Right ventricle myocardium inferior (tissue), 1 donor: ENCODE measurements at places on chromosomes 13 and 19. TPM values are rescaled to one million over a fixed set of nuclear protein-coding genes. Genes with fewer than 3 reads are reported as not detected.
A peak's percentile ranks its signal among the peaks of the same experiment; 100 is the strongest.

- no peak for DNase-seq
Observed at GRCh38 chr13:35157143-35157755, 215.2 kb downstream of the NBEA start.

DNA sequence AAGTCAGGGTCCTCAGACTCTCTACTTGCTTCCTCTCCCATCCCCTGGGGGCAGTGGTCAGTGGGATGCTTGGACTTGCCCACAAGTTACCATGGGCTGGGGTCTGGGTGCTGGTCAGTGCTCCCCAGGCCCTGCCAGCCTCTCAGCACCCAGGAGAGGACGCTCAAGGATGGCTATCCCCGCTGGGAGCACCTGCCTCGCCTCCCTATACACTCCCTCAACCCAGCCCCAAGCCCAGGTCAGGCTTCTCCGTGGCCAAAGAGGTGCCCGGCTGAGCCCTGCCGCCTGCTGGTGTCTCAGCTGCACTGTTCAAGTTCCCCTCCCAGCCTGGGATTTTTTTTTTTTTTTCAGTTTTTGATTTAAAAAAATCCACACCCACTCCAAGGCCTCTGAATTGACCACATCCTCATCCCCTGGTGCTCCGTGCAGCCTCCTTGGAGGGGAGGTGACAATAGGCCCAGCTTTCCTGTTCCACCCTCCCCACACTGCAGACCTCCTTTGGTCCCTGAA, 10.8 kb downstream of the F2RL3 start:
- no peak for DNase-seq

DNA sequence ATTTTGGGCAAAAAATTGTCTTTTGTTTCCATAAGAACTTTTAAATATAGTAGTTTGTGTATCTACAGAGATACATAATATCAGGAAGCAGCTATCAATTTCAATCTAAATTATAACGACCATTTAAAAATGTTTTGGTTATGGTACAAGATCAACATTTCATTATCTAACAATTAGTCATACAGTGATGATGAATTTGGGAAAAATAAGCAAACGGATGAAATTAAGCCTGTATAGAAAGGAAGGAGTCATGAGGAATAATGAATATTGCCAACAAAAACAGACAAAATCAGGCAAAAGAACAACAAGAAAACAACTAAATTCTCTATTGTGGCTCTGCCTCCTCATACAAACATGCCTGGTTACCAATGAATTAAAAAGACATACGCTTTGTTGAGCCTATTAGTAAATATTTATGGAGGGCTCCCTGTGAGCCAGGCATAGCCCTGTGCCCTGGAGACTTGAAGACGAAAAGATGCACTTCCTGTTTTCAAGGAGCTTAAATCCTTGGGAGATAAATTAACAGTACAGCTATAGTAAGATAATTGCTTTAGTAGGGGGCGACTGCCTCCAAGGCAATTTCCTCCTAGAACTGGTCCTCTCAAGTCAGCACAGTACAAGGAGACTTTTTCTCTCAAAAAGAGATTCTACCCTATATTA, 73.0 kb downstream of the NALCN start:
- DNase-seq: no peak

GRCh38 chr19:6997679-6998445, 23.4 kb downstream of the MBD3L2B start:
- DNase-seq: no peak

DNA sequence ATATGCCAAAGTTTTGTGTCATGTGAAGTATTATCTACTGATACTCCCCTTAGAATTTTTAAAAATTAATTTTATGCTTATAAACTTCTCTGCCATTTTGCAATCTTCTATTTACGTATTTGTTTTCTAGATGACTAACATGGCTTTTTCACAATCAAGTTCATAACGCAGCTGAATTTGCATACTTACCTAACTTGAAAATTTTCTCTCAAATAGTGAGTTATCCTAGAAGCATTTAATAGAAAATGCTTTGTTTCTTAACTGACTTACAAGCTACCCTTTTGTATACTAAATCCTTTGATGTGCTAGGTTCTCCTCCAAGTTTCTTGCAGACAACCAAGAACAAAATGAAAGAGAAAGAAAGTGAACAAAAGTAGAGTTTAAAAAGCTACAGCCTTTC, 683.5 kb downstream of the LIG4 start:
- DNase-seq: no peak

GRCh38 chr13:19362946-19363510, 181.4 kb upstream of the TUBA3C start:
- no peak for DNase-seq

DNA sequence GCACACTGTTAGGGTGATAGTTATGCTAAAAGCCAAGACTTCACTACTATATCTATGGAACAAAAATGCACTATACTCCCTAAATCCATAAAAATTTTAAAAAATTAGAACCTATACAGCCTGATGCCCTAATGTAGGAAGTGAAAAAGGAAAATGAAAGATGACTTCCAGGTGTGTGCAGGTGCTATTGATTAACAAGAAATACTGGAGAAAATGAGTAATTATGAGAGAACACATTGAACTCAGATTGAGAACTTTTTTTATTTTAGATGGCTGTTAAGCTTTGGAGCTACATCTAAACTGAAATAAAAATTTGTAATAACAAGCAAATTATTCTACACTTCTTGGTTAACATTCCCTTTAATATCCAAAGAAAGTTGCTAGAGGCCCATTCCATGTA, 1015.7 kb downstream of the PCDH9 start:
- no peak for DNase-seq

GRCh38 chr19:10096615-10096963, 5.9 kb downstream of the ANGPTL6 start:
- DNase-seq: peak; percentile 76

DNA sequence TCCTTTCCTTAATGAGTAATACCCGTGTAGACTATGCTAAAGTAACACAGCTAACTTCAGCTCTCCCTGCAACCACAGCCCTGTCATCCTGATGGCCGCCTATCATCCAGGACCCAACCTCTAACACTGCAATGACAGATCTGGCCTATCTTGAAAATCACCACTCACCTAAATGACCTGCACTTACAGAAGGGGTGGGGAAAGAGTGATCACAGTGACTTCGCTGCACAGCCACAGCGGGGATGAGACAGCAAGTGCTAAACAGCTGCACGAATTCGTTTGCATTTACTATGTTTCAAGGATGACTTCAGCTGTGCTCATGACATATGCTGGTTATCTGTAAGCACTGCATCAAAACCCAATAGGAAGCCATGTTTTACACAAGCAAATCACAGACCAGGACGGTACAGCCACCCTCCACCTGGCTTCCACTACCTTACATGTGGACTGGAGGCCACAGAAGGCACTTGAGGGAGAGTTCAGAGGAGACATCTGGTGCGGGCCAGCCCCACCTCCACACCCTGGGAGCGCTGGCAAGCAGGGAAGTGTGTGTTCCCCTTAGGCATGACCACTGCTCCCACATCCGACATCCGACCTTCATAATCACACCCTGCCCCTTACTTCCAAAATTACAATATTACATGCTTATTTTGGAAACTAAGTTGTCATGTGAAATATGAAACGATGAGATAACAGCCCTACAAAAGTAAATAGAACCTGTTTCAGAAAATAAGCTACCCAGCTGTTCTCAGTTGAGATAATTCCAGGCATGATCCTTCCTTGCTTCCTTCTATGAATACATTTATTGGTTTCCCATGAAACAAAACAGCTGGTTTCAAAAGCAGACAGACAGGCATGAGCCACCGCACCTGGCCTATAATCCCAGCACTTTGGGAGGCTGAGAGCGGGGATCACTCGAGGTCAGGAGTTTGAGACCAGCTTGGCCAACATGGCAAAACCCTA, 95.7 kb downstream of the STK24 start:
- DNase-seq: no peak

KLK2 gene
- total RNA-seq: not detected

DNA sequence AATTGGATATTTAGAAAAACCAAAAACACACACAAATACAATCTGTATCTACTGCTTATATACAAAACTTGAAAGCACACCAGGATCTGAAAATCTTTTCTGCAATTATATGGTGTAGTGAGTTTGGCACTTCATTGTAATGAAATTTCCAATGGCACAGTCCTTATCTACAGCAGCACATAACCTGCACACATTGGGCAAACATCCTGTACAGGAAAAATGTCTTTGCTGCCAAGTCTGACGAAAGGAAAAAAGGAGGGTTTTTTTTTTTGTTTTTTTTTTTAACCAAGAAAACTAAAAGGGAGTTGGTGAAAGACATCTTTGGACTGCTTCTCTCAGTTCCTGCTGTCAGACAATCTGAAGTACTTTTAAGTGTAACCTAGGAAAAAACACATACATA, 107.8 kb downstream of the FOXO1 start:
- no peak for DNase-seq

GRCh38 chr19:12660980-12661379, 5.6 kb downstream of the MAN2B1 start:
- DNase-seq: peak; percentile 16

GRCh38 chr13:51590971-51591627, 6.8 kb downstream of the WDFY2 start:
- no peak for DNase-seq

- DNase-seq: no peak
Observed at GRCh38 chr13:42110410-42111155, 62.1 kb downstream of the DGKH start.

- DNase-seq: no peak
Observed at GRCh38 chr19:50239921-50240590, 36.6 kb downstream of the MYH14 start.

DNA sequence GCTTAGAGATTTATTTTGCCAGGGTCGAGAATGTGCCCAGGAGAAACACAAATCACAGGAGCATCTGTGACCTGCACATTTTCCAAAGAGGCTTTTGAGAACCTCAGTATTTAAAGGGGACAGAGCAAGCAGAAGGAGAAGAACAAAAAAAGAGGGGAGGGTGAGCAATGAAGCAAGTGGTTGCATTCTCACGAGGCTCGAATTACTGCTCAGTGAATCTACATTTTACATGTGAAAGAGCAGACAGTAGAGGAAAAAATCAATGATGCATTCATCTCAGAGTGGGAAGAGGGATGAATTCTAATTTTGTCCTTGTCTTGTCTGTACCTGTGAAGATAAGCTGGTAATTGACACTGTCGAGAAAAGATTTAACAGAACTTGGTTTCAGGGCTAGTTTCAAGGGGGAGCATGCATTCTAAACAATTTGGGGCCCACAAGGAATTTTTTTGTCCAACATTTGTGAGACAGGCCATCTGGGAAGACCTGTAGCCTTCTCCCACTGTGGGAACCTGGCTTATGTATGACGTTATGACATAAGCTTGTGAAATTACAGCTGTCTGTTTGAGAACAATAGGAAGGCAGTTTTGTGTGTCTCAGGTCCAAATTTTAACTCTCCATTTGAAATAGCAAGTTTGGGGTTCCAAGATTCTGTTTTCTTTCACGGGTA, 855.1 kb downstream of the SLITRK5 start:
- no peak for DNase-seq

DNA sequence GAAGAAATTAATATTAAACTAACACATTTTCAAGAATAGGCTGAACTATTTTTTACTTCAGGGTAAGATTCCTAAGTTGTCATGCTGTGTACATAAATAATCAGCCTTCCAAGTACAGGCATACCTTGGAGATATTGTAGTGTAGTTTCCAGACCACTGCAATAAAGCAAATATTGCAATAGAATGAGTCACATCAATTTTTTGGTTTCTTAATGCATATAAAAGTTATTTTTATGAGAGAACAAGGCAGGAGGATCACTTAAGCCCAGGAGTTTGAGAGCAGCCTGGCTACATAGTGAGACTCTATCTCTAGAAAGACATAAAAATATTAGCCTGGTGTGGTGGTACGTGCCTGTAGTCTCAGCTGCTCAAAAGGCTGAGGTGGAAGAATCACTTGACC, 511.5 kb downstream of the UQCRFS1 start:
- no peak for DNase-seq

DNA sequence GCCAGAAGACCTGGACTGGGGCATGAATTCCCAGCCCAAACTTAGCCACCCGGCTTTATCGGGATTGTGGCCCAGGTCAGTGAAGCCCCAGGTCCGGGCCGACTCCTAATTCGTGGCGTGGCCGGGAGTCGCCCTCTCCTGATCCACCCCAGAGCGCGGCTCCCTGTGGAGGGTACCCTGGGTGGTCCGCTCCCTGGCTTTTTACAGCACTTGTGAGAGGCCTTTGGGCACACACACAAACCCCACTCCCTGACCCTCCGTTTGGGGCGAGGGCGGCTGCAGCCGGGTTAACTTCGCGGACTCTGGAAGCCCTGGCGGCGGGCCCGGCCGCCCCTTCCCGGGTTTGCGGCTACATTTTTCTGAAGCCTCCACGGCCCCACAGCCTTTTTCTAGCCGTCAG, 56.4 kb downstream of the ZNF568 start:
- DNase-seq: peak; percentile 68

DNA sequence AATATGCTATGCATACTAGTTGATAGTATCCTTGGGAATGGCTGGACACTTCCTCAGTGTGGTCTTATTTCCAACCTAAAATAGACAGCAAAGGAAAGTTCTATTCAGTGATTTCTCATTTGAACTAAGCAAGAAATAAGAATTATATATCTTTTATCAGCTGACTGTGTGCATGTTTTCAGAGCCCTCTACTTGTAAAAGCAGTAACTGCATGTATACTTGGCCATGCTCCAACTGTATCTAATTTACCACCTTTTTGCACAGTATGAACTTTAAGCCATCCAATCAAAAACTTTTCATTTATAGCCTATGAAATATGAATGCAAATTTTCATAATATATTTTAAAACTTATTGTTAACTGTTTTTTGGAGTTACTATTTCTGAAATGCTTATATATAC, 136.4 kb upstream of the PCDH9 start:
- no peak for DNase-seq

HOMER3 gene
- 15.2 TPM for total RNA-seq

ZFP14 gene
- total RNA-seq: 3.2 TPM

DNA sequence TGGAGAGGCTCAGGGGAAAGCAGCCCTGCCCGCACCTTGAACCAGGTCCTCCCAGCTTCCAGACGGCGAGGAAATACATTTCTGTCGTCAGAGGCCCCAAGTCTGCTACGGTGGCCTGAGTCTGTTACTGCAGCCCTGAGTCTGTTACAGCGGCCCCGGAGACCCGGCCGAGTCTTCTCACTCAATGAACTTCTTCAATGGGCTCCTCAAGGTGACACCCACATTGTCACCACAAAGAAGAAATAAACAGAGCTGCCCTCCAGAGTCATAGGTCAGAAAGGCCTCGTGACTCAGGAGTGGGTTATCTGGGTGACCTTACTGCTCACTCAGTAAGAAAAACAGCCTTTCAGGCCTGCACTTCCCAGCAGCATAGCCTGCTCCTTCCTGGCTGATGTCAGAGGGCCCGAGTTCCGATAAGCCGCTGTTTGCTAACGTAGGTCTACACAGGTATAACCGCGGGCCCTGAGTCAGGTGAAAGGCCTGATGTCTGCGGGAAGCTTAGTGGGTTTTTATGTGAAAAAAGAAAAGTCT, 66.9 kb upstream of the TM9SF2 start:
- no peak for DNase-seq
